ENCODE measurements at places on chromosomes 5 and 9.

DNA sequence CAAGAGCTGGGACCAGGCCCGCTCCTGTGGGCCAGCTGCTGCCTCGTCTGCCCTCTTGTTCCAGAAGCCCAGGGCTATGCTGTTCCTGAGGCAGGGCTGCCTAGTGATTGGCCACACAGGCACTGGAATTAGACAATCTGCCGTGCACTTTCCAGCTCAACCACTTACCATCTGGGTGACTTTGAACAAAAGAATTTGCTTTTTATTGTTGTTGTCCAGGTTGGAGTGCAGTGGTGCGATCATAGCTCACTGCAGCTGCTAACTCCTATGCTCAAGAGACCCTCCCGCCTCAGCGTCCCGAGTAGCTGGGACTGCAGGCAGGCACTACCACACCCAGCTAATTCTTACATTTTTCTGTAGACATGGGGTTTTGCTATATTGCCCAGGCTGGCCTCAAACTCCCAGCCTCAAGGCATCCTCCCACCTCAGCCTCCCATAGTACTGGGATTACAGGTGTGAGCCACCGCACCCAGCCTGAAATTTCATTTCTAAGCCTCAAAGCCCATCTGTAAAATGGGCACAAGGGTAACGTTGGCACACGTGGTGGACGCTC is 1.2 kb upstream of the NEK6 start:
- DNase-seq: peak; percentile 88

DNA sequence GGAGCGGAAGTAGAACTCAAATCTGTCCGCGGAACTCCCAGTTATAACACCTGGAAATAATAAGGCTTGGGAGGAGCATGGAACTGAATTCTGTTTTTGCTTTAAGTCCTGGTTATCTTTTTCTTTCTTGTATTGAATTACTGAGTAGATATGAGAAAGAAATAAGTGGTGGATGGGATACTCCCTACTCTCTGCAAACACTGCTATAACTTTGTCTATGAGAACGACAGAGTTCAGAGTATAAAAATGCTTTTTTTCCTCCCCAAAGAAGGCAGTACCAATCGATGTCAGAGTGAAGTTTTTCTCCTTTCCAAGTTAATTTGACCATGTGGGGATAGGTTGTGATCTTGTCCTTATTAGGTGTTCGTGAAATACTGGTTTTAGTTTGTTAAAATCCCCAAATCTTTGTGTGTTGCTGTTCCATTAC is 1.2 kb downstream of the RIC1 start:
- DNase-seq: peak; percentile 21

GRCh38 chr5:74052441-74053221 is 426.6 kb downstream of the ARHGEF28 start:
- DNase-seq: no peak

GRCh38 chr5:151953833-151954232 is 29.2 kb upstream of the GLRA1 start:
- no peak for DNase-seq

- no peak for DNase-seq
Observed at GRCh38 chr9:101014566-101014965, 14.0 kb upstream of the PLPPR1 start.

GRCh38 chr5:103624675-103625074 is 62.1 kb upstream of the NUDT12 start:
- no peak for DNase-seq

DNA sequence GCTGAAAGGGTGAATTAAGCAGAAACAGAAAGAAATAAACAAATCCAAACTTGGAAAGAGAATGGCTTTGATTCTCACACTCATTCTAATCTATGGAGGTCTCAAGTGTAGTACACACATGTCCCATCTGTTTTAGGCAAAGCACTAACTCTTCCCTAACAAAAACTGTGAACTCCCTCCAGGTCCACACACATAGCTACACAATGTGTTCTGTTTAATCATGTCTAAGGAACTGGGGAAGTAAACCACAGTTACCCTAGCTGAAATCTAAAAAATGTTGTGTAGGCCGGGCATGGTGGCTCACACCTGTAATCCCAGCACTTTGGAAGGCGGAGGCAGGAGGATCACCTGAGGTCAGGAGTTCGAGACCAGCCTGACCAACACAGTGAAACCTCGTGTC is 118.7 kb upstream of the FST start:
- no peak for DNase-seq

DNA sequence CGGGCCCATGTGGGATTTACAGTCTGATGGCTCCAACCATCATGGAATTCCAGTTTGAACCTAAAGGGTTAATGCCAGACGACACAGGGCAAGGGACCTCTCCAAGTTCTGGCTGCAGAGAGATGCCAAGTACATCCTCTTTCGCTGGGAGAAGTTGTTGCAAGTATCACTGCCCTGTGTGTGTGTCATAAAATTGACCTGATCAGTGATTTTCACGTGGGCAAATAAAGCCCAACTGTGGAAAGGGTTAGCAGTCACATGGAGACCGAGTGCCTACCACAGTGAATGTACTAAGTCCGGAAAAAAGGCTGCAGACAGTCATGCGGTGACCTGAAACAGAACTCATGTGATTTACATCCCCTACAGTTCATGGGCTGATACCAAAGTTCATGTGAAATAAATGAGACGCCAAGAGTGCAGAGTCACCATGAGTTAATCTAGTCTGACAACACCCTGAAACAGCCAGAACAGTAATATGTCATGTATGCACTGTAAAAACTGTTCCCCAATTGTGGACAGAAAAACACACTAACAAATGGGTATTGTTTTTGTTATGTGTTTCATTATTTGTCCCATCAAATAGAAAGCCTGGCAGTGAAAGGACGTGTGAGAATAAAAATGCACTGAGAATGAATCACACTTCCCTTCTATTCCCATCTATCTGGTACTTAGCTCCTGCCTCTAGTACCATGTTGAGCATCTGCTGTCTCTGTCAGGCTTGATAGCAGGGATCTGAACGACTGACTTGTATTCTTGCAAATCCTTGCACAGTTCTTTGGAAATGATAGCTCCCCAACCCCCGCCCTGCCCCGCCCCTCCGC is 115.7 kb downstream of the SUSD1 start:
- DNase-seq: peak; percentile 74

- peak; percentile 82 for DNase-seq
Observed at GRCh38 chr9:105157171-105157583, 87.3 kb upstream of the SLC44A1 start.

DNA sequence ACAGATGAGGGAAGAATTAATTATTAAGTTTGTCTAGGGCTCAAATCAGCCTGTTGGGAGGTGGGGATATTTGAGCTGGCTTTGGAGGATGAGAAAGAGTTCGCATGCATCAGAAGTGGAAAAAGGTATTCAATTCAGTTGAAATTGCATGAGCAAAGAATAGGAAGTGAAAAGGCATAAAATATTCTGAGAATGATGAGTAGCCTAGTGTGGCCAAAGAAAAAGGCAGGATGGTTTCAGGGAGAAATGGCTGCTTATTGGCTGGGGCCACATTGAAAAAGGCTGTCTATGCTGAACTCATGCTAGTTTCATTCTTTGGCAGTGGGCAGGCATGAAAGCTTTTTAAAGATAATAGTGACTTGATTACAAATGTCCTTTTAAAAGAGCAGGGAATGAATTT is 235.4 kb upstream of the RIOK2 start:
- DNase-seq: no peak

GRCh38 chr5:11139217-11139865 is 378.3 kb upstream of the DAP start:
- no peak for DNase-seq

GRCh38 chr5:96997265-96997859 is 61.5 kb downstream of the LNPEP start:
- DNase-seq: peak; percentile 43

- no peak for DNase-seq
Observed at GRCh38 chr5:135348918-135349317, 50.1 kb downstream of the MACROH2A1 start.

- no peak for DNase-seq
Observed at GRCh38 chr9:35948901-35949318, 9.0 kb downstream of the OR2S2 start.

GRCh38 chr5:33317271-33317670 is 123.5 kb upstream of the TARS1 start:
- no peak for DNase-seq

GRCh38 chr5:146301626-146302025 is 37.0 kb upstream of the POU4F3 start:
- no peak for DNase-seq

GRCh38 chr5:158051036-158051435 is 192.1 kb upstream of the CLINT1 start:
- DNase-seq: no peak

GRCh38 chr9:101371813-101372212 is 13.0 kb downstream of the BAAT start:
- DNase-seq: no peak

GRCh38 chr5:98109561-98110006 is 663.9 kb upstream of the RGMB start:
- peak; percentile 47 for DNase-seq

- DNase-seq: no peak
Observed at GRCh38 chr5:124842725-124843595, 96.5 kb upstream of the ZNF608 start.

DNA sequence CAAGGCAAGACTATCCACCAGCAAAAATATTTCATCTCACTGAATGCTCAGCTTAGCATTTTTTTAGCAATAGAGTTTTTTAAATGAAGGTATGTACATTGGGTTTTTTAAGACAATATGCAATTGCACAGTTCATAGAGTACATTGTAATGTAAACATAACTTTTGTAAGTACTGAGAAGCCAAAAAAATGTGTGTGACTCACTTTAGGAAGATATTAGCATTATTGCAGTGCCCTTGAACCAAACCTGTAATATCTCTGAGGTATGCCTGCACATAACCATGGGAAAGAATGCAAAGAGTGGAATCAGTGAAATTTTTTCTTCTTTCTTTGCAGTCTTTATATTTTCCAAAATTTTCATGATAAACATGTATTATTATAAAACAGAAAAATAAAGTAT is 1533.3 kb upstream of the WWC1 start:
- no peak for DNase-seq

- no peak for DNase-seq
Observed at GRCh38 chr5:106510321-106510720, 1160.4 kb downstream of the EFNA5 start.

- no peak for DNase-seq
Observed at GRCh38 chr5:67409126-67409777, 212.7 kb upstream of the CD180 start.

DNA sequence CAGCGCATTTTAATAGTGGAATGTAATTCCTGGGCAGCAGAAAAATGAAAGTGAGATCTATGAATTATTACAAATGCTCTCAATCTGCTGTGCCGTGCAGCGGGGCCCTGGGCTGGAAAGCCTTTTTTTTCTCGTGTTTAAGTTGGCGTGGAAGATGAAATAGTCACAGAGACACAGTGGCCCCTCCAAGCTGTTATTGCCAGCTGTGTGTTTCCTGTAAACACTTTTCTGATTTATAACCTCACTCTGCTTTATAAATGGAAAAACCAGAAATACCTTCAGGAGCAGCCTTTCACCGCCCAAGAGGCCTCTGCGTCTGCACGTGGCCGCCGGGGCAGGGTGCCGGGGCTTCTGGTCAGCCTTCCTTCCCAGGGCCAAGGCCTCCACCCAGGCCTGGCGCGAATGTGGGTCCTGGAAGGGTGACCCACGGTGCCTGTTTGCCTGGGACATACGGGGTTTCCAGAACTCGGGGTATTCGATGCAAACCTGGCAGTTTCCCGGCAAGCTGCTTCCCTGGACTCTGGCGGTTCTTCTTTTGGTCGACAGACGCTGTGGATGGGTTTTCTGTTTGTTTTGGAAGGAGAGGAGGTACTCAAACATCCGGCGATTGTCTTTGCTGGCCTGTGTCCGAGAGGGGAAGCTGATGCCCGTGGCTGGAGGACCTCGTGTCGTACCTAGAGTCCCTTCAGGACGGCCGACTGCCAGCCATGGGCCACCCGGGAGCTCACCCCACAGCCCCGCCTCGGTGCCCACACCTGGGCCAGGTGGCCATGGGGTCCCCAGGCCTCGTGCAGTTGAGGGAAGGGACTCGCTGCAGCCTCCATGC is 256.7 kb downstream of the PARP8 start:
- no peak for DNase-seq

GRCh38 chr9:122015170-122015821 is 77.8 kb downstream of the TTLL11 start:
- DNase-seq: no peak

All from AG08395 (cell line).